Kidney (tissue), 22 donors: ENCODE measurements at places on chromosomes 11 and 22.

GRCh38 chr22:30305906-30306626 lies 16.8 kb upstream of the CASTOR1 start:
- DNase-seq = no peak

DNA sequence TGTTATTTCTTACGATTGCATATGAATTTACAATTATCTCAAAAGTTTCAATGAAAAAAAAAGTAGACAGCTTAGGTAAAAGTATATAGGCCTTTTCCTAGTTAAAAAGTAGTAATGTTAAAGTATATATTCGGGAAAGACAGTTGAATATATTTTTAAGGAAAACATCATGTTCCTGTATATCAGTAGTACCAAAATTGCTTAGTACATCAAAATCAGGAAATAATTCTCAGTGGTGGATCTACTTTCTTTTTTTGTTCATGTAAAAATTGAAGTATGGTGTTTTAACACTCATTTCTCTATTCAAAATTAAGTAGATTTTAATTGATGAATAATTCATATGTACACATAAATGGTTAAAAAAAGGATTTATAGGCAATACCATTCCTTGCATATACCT lies 73.9 kb downstream of the USP47 start:
- no peak for DNase-seq

GRCh38 chr11:110566577-110566976 lies 136.8 kb downstream of the FDX1 start:
- DNase-seq = no peak

DNA sequence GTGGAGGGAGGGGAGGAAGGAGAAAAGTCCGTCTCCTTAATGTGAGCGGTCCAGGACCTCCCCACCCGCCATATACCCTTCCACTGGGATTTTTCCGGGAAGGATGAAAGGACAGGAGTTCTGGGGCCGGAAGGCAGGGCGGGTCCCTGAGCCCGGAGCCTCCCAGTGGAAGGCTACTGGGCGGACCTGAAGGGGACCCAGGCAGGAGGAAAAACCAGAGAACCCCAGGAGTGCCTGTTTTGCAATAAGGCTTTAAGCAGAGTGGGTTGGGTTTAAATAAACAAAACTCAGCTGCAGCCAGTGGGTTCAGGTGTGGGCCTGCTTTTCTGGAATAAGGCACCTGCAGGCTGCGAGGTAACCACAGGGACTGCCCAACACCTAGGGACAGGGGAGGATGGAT lies 1.7 kb upstream of the CELSR1 start:
- DNase-seq = no peak

DNA sequence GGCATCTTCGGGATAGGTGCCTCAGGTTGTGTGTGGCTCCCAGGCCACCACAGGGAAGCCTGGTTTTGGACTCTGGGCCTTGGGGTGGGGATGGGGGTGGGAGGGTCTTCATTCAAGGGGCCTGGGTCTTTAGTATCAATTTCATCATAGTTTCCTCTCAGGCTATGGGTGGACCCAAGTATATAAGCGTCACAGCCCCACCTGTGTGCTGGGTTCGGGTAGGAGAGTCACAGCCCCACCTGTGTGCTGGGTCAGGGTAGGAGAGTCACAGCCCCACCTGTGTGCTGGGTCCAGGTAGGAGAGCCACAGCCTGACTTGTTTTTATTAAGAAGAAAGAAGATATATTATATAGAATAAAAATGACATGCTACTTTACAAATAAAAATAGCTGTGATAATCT lies 422.1 kb downstream of the BRD1 start:
- DNase-seq = no peak

DNA sequence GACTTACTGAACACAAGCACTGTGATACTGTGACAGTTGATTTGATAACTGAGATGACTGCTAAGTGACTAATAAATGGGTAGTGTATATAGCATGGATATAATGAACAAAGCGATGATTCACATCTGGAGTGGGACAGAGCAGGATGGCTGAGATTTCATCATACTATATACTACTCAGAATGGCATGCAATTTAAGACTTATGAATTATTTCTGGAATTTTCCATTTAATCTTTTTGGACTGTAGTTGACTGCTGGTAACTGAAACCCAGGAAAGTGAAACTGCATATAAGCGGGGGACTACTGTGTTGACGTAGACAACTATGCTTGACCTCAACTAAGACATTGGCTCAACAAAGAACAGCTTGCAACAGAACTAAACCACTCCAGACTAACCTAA lies 20.0 kb upstream of the NUCB2 start:
- DNase-seq = peak; percentile 20

- no peak for DNase-seq
Measured at GRCh38 chr11:19110295-19110694, 6.7 kb upstream of the ZDHHC13 start.

- DNase-seq = peak; percentile 27
Measured at GRCh38 chr22:49420651-49421050, 407.0 kb downstream of the BRD1 start.

GRCh38 chr22:27060190-27060589 lies 402.8 kb downstream of the MIAT start:
- DNase-seq = no peak

- no peak for DNase-seq
Measured at GRCh38 chr11:63906585-63906984, 10.4 kb downstream of the RCOR2 start.

DNA sequence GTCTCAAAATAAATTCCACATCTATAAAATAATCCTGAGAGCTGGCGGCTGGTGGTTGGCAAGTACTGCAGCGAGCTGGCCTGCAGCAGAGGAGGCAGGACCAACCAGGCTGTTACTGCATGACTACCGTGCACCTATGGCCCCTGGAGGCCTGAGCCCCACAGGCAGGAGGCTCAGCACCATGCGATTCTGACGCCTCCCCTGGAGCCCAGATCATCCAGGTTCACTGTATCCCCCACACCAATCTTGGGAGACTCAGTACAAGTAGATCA lies 159.5 kb upstream of the NCAM1 start:
- no peak for DNase-seq

GRCh38 chr11:82261367-82261766 lies 472.3 kb downstream of the FAM181B start:
- no peak for DNase-seq

- DNase-seq = peak; percentile 64
Measured at GRCh38 chr11:64716473-64717267, 6.3 kb downstream of the NRXN2 start.

DNA sequence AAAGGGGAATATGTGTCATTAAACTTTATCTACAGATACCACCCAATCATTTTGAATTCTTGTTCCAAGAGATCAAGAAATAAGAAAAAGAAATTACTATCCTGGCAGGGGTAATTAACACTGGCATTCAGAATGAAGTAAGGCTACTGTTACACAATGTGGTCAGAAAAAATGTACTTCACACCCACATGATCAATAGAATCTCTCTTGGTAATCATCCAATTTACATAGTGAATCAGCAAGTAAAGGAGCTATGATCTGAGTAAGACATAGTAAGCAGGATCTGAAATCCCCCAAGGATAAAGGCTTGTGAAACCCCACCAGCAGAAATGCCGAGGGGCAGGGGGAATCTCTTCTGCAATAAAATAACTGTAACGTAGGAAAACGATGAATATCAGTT lies 466.5 kb downstream of the FAM181B start:
- no peak for DNase-seq

DNA sequence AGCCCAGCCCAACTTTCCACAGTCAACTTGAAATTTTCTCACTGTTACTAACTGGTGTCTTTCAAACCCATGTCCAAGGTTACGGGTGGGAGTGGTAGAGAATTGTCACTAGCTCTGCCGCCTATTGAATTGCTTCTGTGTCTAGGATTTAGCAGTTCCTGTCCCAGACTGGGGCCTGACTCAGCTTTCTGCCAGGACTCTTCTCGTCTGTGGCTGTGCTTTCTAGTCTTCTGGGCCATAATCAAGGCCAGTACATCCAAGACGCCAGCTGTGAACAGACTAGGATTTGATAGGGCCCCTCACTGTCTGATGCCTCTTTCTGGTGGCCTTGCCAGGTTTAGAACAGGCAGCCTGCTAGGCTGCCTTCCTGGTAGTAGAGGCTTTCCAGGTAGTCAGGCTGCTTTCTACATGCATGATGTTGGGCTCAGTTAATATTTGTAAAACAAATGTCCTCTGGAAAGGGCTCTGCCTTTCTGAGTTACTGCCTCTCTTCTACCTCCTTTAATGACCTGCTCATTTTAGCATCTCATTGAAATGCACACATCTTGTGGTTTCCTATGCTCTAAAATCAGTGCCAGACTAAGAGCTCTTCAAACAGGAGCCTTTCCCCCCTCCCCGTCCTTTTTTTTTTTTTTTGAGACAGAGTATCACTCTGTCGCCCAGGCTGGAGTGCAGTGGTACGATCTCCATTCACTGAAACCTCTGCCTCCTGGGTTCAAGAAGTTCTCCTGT lies 13.1 kb upstream of the HIKESHI start:
- no peak for DNase-seq

DNA sequence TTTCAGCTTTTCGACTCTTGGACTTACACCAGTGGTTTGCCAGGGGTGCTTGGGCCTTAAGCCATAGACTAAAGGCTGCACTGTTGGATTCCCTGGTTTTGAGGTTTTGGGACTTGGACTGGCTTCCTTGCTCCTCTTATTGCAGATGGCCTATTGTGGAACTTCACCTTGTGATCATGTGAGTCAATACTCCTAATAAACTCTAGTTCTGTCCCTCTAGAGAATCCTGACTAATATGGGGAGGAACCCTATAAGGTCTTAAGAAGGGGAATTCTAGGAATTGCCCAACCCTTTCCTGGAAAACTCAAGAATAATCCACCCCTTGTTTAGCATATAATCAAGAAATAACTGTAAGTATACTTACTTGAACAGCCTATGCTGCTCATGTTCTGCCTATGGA lies 491.8 kb downstream of the TMEM135 start:
- no peak for DNase-seq

- DNase-seq = no peak
Measured at GRCh38 chr11:75394085-75394840, 5.1 kb upstream of the RPS3 start.

GRCh38 chr11:34252015-34252414 lies 105.8 kb downstream of the ABTB2 start:
- no peak for DNase-seq

GRCh38 chr11:16856022-16856471 lies 117.6 kb downstream of the C11orf58 start:
- DNase-seq = no peak

GRCh38 chr11:36161572-36161971 lies 127.7 kb downstream of the COMMD9 start:
- no peak for DNase-seq

GRCh38 chr11:27720277-27720830 lies 20.1 kb upstream of the BDNF start:
- peak; percentile 72 for DNase-seq

- DNase-seq = no peak
Measured at GRCh38 chr22:33124471-33124870, 66.3 kb upstream of the SYN3 start.

DNA sequence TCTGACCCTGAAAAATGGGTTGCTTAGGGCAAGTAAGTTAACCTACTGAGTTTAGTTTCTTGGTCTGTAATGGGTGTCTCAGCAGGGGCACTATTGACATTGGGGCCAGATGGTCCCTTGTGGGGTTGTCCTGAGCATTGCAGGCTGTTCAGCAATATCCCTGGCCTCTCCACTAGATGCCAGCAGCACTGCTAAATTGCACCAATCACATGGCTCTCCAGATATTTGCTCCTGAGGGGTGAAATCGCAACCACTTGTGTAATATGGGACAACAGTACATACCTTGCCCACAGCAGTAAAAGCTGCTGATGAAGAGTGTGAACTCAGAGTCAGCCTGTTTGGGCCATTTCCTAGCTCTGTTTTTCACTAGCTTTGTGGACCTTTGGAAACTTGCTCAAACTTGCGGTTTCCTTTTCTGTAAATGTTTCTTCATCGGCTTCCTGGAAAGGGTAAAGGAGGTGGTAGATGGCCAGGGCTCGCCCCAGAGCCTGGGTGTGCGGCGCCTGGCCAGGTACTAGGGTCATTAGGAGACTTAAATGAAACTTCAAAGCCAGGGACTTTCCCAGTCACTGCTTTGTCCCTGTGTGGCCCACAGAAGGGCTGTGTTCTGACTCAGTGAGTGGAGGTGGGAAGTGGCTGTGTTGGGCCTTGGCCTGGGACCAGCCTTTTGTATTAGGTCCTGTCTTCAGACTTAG lies 13.0 kb downstream of the NCF4 start:
- peak; percentile 55 for DNase-seq

DNA sequence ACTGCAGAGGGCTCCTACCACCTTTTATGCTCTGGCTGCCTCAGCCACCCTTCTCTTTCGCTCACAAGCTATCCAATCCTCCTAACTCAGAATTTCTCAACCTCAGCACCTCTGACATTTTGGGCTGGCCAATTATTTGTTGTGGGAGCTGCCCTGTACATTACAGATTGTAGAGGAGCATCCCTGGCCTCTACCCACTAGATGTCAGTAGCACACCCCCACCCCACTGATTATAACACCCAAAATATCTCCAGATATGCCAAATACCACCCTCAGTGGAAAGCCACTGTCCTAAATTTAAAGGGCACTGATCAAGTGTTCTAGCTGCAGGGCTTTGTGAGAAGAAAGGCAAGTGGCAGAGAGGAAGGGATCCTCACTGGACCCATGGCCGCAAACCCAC lies 443.1 kb downstream of the SOX6 start:
- DNase-seq = peak; percentile 17

GRCh38 chr22:17562906-17563870 lies at the start of gene SLC25A18:
SLC25A18 (plus strand) TSS chr22:17563498; CDS start chr22:17579945, 16,447 bp downstream.
- peak; percentile 66 for DNase-seq
